ENCODE measurements at places on chromosomes 3 and 15.

GRCh38 chr3:51393564-51393963, 2.5 kb downstream of the RBM15B start:
- no peak for DNase-seq

GRCh38 chr3:126745760-126746394, 41.8 kb downstream of the CHCHD6 start:
- DNase-seq = no peak

DNA sequence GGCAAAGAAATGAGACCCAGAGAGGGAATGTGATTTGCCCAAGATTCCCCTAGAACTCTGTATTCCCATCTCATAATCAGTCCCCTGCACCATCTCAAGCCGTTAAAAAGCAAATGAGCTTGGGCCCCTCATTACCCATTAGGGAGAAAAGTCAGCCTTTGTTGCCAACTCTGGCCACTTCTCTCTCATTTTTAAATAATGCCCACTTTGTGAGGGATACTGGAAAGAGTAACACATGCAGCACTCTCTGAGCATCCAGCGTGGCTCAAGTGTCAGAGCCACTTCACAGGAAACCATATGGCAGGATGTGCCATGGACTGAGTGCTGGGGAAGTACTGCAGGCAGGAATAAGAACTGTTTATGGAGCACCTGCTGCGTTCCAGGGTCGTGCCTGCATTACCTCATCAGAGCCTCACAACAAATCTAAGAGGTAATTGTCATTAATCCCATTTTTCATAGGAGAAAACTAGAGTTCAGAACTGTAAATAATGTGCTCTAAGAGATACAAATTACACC, 49.8 kb upstream of the SLC6A1 start:
- DNase-seq = no peak

GRCh38 chr15:63332367-63333124, 49.1 kb downstream of the CA12 start:
- DNase-seq = no peak

DNA sequence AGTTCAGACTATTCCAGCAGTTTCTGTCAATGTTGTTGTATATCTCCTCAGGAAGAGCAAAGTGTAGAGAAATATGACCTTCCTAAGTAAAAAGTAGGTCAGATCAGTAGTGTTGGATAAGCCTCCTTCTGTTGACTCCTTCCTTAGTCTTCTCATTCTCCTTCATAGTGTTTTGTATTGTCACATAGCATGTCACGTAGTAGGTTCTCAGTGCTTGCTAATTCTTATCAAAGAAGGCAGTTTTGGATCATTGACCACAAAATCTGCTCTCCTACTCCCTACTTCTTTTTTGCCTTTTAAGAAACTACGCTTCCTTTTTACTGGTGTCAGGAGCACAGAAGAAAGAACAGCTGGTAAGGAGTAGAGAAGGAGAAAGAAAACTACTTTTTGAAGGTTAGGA, 1.0 kb upstream of the MGA start:
- no peak for DNase-seq

DNA sequence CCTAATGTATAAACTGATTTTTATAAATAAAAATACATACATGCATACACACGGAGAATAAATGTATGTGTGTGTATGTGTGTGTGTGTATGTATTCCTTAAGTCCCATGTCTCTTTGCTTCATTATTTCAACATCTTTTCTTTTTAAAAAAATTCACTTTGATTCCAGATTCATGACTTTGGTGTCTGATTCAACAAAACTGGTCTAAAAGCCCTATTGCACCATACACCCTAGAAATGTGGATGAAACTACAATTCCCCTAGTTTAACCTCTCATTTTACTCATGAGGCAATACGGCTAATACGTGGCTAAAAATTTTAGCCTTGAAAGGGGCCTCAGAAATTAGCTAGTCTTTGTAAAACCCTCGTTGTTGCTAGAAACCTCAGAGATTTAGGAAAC, 228.1 kb downstream of the ADAMTS9 start:
- DNase-seq = no peak

GRCh38 chr3:10421996-10422395, 83.4 kb downstream of the ATP2B2 start:
- DNase-seq = no peak

DNA sequence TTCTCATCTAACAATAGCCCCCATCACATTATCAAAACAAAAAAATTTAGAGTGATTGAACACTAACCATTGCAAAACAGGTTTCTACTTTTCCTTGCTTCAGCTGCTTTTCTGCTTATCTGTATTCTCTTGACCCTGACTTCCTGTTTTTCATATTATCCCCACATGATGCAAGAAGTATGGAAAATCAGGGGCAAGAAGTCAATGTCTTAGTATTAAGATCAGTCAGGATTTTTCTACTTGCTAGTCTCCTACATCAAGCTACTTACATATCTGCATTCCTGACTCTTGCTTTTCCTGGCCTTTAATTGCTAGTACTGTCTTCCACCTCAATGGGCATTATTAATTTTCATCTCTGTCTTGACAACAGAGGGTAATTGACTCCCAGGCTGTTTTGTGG, 300.2 kb downstream of the OTOL1 start:
- no peak for DNase-seq

- no peak for DNase-seq
Observed at GRCh38 chr3:126481808-126482502, 6.3 kb upstream of the ZXDC start.

GRCh38 chr3:168596175-168596823, 500.6 kb upstream of the GOLIM4 start:
- no peak for DNase-seq

- DNase-seq = no peak
Observed at GRCh38 chr3:2420919-2421318, 322.3 kb downstream of the CNTN4 start.

GRCh38 chr3:17478673-17479072, 263.8 kb downstream of the TBC1D5 start:
- no peak for DNase-seq

DNA sequence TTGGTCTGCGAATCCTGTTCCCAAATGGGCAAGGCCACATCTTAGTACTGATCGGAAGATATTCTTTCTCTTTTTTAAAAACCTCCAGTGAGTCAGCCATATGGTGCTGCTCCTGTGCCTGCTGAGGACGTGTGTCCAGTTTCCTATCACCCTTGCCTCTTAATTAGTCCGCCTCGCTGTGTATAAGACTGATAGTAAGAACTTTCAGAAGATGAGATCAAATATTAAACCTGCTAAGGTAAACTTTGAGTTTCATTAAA, 612 bp downstream of the UBA5 start:
- DNase-seq = no peak

DNA sequence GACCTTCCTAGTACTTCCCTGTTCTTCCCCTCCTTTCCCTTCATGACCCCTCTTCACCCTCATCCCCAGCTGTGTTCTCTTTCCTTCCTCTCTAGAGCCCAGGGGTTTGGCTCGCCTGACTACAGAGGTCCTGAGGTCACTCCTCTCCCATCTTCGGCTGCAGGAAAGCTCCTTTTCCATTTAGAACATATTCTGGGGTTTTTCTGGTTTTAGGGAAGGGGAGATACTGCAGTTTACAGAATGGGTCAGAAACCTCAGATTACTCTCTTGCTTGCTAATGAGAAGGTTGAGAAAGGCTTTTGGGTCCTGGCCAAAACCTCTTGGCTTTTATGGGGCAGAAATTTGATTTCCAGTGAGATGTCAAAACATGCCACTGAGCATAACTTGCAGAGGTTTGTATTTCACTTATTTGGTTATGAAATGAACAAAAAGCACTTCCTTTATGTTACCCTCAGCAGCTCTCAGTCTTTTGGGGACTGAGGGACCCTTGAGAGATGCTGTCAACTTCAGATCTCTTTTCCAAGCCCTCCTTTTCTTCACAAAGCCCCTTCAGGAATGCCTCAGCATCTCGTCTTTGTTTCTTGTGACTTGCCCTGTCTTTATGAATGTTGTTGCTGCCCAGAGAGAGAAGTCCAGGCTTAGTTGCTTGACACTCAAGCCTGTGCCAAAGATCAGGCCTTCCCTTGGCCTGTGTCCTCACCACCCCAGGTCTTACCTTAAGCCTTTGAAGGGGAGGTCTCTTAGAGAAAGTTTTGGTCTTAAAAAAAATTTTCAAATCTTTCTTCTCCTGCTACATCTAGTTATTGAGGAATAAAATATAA, 121.7 kb upstream of the TPM1 start:
- DNase-seq = no peak

DNA sequence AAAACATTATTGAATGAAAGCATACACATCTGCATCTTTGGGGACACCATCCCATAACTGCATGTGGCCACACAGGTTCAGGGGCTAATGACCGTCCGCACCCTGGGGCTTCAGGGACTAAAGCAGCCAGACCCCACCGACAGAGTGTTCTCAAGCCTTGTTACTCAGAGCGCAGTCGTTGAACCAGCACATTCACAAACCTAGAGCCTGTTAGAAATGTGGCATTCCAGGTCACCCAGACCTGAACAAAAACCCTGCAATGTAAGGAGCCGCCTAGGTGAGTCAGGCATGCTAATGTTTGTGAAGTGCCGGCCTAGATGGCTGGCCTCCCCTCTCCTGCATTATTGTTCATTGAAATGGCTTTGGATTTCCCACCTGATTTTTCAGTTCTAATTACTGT, 52.3 kb upstream of the HACD2 start:
- no peak for DNase-seq

- no peak for DNase-seq
Observed at GRCh38 chr3:184497804-184498203, 63.8 kb upstream of the EPHB3 start.

DNA sequence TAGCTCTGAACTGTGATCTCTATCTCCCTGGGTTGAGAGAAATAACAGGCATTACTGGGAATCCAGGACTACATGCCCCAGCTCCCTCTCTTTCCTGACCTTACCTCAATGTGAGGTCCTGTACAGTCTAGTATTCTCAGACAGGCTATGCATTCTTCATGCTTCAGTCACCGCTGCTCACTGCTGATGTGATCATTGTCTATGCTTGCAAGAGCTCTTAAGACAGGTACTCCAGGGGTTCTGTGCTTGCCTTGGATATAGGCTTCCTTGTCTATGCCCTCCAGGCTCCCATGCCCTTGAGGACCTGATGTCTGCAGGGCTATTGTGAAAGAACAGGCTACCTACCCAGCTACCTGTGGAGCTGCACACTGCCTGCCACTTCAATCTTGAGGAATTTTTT, 183.6 kb downstream of the MBNL1 start:
- DNase-seq = no peak

- DNase-seq = no peak
Observed at GRCh38 chr3:148816981-148817525, 10.6 kb upstream of the CPB1 start.

DNA sequence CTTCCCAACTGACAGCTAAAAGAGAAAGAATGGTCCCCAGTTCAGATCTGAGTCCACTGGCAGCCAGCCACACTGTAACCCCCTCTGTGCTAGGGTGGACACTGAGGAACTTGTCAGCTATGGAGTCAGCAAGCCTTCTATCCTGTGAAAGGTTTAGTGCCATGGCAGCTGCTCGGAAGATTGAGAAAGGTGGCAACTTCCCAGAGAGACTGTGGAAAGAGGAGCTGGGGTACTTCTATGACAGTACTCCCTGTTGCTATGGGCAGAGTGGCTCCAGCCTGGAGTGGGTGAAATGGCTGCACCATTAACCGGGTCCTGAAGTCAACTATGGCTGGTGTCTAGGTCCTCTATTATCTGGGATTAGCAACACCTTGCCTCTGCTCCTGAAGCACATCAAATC, 447.2 kb downstream of the EPHB1 start:
- DNase-seq = no peak

- DNase-seq = peak; percentile 12
Observed at GRCh38 chr3:155308831-155309230, 15.3 kb upstream of the STRIT1 start.

DNA sequence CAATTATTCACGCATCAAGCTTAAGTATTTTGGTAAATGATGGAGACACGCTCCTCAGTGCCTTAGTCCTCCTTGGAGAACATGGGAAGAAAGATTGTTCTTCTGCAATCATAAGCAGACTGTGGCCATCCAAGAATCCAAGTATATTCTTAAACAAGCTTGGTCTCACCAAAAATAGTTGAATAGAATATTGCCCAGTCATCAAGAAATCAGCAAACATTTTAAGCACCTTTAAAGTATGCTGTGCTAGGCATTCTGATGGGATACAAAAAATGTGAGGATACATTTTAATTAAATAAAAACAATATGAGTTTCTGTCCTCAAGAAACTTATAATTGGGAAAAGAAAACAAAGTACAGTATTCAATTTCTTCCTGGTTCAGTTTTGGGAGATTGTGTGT, 445.5 kb downstream of the CNTN4 start:
- DNase-seq = no peak

DNA sequence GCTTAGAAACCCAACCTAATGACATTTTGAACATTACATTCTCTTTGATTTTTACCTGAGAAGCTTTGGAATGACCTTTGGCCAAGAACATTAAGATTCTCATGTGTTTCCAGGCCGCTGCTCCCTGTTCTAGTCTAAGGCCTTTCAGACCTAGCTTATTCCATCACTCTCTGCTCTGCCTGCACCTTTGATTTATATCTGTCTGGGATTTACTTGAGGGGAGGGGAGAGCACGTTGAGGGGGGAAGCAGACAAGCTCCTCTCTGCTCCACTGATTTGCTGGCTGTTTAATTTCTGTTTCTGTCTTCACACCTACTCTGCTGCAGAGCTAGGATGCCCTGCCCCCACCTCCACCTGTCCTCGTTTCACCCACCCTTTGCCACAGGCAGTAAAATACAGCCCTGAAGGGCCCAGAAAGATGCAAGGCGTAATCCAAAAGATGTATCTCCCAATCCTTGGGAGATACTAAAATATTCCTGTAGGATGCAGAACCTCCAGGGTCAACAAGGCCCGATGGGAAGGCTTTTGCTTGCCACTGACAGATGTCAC, 429.8 kb downstream of the EPHB1 start:
- no peak for DNase-seq

- no peak for DNase-seq
Observed at GRCh38 chr15:78394981-78395616, 42.9 kb upstream of the IREB2 start.
